Cardiac ventricle fibroblast (primary cell): ENCODE measurements at places on chromosomes 11 and 22. TPM values are rescaled to one million over a fixed set of nuclear protein-coding genes. Genes with fewer than 3 reads are reported as not detected.

The FXYD6 gene
- total RNA-seq: 3.1 and 3.7 TPM in 2 replicates

The A4GALT gene
- 33.6 and 34.8 TPM in 2 replicates for total RNA-seq

The CCDC89 gene
- 2.7 and 7.1 TPM in 2 replicates for total RNA-seq

The DTX4 gene
- 5.3 and 6.2 TPM in 2 replicates for total RNA-seq

The CAPN5 gene
- 26.6 and 31.7 TPM in 2 replicates for total RNA-seq

The CCDC116 gene
- 0.19 and 0.34 TPM in 2 replicates for total RNA-seq

The PPP2R5B gene
- total RNA-seq: 13.1 and 14.1 TPM in 2 replicates

The C22orf42 gene
- total RNA-seq: not detected in 2 replicates
